ENCODE measurements at places on chromosomes 12 and 14.

DNA sequence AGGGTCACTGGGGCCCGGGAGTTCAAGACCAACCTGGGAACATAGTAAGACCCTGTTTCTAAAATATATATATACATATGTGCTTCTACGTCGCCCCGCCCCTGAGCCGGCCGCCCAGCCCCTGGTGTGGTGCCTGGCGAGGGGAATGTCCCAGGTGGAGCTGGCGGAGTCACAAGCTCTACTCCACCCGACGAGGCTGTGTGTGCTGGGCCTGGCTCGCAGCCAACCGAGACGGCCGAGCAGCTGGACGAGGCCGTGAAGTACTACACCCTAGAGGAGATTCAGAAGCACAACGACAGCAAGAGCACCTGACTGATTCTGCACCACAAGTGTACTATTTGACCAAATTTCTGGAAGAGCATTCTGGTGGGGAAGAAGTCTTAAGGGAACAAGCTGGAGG is 22.1 kb upstream of the ITPK1 start:
- DNase-seq: no peak

- DNase-seq: no peak
Measured at GRCh38 chr14:104254735-104255400, 116.5 kb downstream of the KIF26A start.

- DNase-seq: peak; percentile 12
Measured at GRCh38 chr12:131209082-131210070, 255.7 kb downstream of the ADGRD1 start.

DNA sequence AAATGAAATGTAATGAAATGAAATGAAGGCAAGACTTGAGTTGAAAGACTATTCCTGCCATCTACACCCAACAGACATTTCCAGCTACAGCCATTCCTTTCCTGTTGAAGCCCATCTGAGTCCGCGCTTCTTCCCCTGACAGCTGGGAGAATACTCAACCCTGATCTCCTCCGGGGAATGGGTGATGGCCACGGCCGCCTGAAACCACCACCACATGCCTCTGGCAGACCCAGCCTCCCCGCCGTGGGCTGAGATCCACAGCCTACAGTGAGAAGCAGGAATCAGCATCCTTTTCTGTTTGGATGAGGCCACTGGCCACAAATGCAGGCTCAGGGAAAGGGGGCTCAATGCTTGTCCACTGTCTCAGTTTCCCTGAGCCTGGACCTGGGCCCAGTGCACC is 130.3 kb downstream of the NCOR2 start:
- DNase-seq: no peak

DNA sequence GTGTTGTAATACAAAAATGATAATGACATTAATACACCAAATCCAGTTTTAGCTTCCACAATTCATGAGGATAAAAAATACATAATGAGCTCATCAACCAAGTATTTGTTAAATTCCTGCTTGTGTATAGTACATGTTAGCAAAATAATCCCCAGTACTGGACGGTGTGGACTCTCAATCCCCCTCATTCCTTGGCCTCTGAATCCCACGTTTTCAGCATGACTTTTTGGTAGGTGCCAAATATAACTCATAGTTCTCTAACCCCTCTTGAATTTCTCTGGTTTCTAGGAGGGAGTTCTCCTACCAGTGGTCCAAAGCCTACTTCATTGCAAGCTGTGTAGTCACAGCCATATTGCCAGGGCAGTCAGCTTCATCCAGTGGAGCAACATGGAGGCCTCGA is 41.4 kb upstream of the EPS8 start:
- DNase-seq: no peak

GRCh38 chr12:132323171-132324010 is 6.0 kb downstream of the GALNT9 start:
- no peak for DNase-seq

- no peak for DNase-seq
Measured at GRCh38 chr12:38934686-38935085, 29.3 kb upstream of the CPNE8 start.

DNA sequence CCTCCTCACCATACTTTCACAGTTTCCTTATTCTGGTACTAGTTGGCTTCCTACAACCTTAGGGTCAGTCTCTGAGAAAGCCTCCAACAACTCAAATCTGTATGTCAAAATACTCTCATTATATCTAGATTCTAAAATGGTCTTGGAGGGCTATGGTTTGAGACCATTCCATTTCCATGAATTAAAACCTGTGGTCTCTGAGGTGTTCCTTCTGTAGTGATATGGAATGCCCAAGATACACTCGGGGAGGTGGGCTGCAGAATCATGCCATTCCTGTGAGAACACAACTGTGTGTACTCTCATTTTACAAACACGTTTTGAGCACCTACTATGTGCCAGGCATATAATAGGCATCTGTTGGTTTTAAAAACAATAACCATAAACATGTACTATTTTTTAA is 74.0 kb downstream of the FERMT2 start:
- no peak for DNase-seq

- no peak for DNase-seq
Measured at GRCh38 chr12:5163661-5164060, 120.0 kb downstream of the KCNA5 start.
